Thymus (tissue), 14 donors: ENCODE measurements at places on chromosomes 3 and 15. TPM values are rescaled to one million over a fixed set of nuclear protein-coding genes. Genes with fewer than 3 reads are reported as not detected.

Gene CFAP91
- 2.8 TPM for polyA plus RNA-seq

Gene TTLL13
- polyA plus RNA-seq: 0.32 TPM

Gene ZNF385D
- 1.7 TPM for polyA plus RNA-seq

Gene FRMD5
- polyA plus RNA-seq: 0.11 TPM

Gene LRRC49
- polyA plus RNA-seq: 5.7 TPM

Gene RYR3
- 10.4 TPM for polyA plus RNA-seq

Gene KATNBL1
- 37.5 TPM for polyA plus RNA-seq

Gene CCR9
- 133 TPM for polyA plus RNA-seq

Gene SEMA5B
- polyA plus RNA-seq: 0.46 TPM

Gene FBXL2
- polyA plus RNA-seq: 3.9 TPM

Gene EBLN2
- 0.94 TPM for polyA plus RNA-seq

Gene VIPR1
- 4.4 TPM for polyA plus RNA-seq

Gene ACVR2B
- 2.4 TPM for polyA plus RNA-seq

Gene STRIT1
- 0.32 TPM for polyA plus RNA-seq

Gene PLCL2
- 7.0 TPM for polyA plus RNA-seq

Gene IQGAP1
- polyA plus RNA-seq: 144 TPM

Gene ABHD5
- 17.9 TPM for polyA plus RNA-seq

Gene MB21D2
- 2.4 TPM for polyA plus RNA-seq

Gene SERINC4
- 0.52 TPM for polyA plus RNA-seq

Gene MME
- polyA plus RNA-seq: 6.7 TPM

Gene TLNRD1
- 10.2 TPM for polyA plus RNA-seq

Gene NEK10
- polyA plus RNA-seq: 0.87 TPM

Gene ALDH1A2
- 1.8 TPM for polyA plus RNA-seq

Gene BNC1
- 6.8 TPM for polyA plus RNA-seq

Gene PTX3
- 12.2 TPM for polyA plus RNA-seq

Gene RARRES1
- polyA plus RNA-seq: 7.3 TPM

Gene SLC12A1
- polyA plus RNA-seq: 0.11 TPM

Gene LRRC34
- 2.6 TPM for polyA plus RNA-seq

Gene CYP1A1
- polyA plus RNA-seq: 0.11 TPM

Gene ZNF662
- 5.5 TPM for polyA plus RNA-seq

Gene SCAANT1
- not detected for polyA plus RNA-seq

Gene SECISBP2L
- polyA plus RNA-seq: 13.2 TPM

Gene RPL14
- 2,475 TPM for polyA plus RNA-seq

Gene SOX14
- 0.07 TPM for polyA plus RNA-seq

Gene NOX5
- polyA plus RNA-seq: 0.66 TPM

Gene SAXO2
- polyA plus RNA-seq: 6.0 TPM

Gene POC1A
- 2.6 TPM for polyA plus RNA-seq

Gene GNB4
- polyA plus RNA-seq: 7.4 TPM

Gene TMEM212
- polyA plus RNA-seq: not detected

Gene CCR8
- polyA plus RNA-seq: 2.1 TPM

Gene CCK
- polyA plus RNA-seq: 9.0 TPM

Gene LTF
- polyA plus RNA-seq: 64.3 TPM

Gene CPLX3
- polyA plus RNA-seq: 1.1 TPM

Gene EAF2
- polyA plus RNA-seq: 18.0 TPM

Gene CTXN2
- polyA plus RNA-seq: not detected

Gene HIGD2B
- 0.02 TPM for polyA plus RNA-seq

Gene CCDC13
- 0.59 TPM for polyA plus RNA-seq

Gene TMPRSS7
- polyA plus RNA-seq: 0.05 TPM

Gene PDHB
- polyA plus RNA-seq: 86.0 TPM

Gene EPHA3
- 0.73 TPM for polyA plus RNA-seq
